ENCODE measurements at places on chromosomes 11 and 22. TPM values are rescaled to one million over a fixed set of nuclear protein-coding genes. Genes with fewer than 3 reads are reported as not detected.

- DNase-seq, result no peak
Measured at GRCh38 chr11:70810133-70810532, 411.8 kb downstream of the CTTN start.

GRCh38 chr22:24532075-24532474, 22.9 kb downstream of the GUCD1 start:
- no peak for DNase-seq

DNA sequence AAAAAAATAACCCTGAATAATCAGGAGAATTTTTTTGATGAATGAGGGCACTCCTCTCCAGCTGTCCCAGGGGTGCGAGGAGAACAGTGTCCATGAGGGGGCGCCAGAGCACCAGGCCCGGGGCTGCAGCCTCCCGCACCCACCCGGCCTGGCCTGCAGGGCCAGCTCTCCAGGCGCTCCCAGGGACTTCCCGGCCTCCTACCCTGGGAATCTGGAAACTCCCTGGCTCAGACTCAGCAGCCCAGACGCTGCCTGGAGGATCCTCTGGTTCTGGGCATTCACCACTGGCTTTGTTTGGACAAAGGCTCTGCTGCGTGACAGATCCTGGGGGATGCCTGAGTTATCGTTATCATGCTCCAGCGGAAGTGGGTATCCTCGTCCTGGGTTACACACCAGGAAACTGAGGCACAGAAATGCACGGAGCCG, 31.0 kb downstream of the MCM5 start:
- peak; percentile 86 for DNase-seq

POTEH gene
- total RNA-seq, result not detected

GRCh38 chr22:29011240-29012100, 50.2 kb downstream of the C22orf31 start:
- DNase-seq, result no peak

DNA sequence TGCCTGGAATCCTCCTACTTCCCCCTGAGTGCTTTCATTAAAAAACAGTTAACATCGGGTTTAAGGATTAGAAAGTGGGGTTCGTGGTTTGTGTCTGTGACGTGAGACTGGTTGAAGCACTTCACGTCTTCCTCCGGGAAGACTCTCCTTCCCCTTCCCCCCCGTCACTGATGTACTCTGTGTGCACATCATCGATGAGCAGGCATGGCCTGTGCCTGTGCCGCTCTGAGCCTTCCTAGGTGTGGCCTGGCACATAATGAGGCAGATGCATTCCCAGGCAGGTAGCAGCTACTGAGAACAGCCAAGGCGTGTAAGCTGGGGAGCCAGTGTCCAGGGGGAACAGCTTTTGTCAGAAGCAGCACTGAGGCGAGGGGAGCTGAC, 93.8 kb downstream of the BCR start:
- no peak for DNase-seq

DNA sequence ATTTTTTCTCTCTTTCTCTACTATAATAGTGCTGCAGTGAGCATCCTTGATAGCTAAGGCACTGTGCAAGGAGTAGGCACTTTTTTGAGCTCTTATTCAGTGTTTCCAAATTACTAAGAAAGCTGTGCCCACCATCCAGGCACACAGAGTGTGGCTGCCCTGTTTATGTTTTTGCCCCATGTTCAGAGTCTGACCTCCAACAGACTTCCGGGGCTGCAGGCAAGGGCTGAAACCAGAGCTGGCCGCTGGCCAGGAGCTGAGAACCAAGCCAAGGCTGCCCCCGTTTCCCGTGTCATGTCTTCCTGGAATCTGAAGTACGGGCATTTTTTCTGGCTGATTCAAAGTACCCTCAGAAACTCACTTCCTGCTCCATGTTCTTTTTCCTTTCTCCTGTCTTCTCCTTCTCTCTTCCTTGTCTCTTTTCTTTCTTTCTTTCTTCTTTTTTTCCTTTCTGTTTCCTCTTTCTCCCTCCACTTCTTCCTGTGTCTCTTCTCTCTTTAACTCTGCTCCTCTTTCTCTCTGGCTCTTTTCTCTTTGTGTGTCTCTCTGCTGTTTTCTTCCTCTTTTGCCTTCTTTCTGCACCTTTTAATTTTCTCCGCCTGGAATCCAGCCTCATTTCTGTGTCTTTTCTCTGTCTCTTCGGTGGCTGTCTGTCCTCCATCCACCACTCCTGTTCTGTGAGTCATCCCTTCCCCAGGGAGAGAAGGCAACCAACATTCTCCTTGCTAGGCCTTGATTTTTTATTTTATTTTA, 17.0 kb upstream of the KCTD14 start:
- DNase-seq, result peak; percentile 89

- no peak for DNase-seq
Measured at GRCh38 chr11:121842192-121842585, 273.8 kb downstream of the BLID start.

GRCh38 chr11:74171630-74171968, 510 bp downstream of the PPME1 start:
- DNase-seq, result no peak

DNA sequence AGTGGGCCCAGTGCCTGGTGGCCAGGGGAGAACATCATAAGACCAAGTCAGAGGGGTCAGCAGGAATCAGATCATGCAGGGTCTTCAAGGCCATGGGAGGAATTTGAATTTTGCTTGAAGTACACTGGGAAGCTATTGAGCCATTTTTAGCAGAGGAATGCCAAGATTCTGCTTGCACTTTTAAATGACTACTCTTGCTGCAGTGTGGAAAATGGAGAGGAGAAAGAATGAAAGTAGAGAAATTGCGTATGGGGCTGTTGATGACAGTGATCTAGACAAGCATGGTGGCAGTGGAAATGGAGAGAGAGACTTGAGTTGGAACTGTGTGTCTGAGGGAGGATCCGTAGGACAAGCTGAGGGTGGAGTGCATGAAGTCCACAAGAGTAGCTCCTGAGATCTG, 128.1 kb downstream of the WNT7B start:
- no peak for DNase-seq

DNA sequence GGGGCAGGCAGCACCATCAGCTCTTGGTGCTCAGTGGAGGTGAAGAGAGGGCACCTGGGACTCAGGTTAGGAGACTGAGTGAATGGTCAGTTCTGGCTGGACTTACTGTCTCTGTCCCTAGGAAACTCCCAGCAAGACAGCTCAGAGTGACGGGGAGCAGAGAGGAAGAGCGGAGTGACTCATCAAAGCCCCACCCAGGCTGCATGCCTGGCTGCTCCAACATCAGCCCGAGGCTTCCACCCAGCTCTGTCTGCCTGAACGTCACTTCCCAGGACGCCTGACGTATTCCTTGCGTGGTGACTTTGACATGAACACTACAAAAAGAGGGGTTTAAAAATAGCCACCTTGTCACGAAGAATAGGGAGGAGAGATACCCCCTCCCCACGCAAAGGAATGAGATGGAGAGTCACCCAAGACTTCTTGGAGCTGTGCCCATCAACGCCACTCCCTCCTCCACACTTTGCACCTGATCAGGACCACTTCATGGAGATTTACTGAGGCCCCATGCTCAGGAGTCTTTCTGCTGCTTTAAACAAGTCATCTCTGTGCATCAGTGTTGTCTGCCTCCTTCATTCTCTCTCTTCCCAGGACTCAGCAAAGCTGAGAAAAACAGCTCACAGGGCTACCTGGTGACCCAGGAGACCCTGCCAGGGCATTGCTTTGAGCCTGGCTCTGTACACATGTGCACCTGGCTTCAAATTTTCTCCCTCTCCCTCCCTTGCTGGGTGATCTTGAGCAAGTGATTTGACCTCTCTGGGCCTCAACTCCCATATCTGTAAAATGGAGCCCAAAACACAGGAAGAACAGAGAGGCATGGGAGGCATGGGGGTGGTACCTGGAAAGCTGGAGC, 83.1 kb downstream of the MN1 start:
- DNase-seq, result peak; percentile 82

ADM2 gene
- 3.4 TPM for total RNA-seq

MS4A1 gene
- not detected for total RNA-seq

DNA sequence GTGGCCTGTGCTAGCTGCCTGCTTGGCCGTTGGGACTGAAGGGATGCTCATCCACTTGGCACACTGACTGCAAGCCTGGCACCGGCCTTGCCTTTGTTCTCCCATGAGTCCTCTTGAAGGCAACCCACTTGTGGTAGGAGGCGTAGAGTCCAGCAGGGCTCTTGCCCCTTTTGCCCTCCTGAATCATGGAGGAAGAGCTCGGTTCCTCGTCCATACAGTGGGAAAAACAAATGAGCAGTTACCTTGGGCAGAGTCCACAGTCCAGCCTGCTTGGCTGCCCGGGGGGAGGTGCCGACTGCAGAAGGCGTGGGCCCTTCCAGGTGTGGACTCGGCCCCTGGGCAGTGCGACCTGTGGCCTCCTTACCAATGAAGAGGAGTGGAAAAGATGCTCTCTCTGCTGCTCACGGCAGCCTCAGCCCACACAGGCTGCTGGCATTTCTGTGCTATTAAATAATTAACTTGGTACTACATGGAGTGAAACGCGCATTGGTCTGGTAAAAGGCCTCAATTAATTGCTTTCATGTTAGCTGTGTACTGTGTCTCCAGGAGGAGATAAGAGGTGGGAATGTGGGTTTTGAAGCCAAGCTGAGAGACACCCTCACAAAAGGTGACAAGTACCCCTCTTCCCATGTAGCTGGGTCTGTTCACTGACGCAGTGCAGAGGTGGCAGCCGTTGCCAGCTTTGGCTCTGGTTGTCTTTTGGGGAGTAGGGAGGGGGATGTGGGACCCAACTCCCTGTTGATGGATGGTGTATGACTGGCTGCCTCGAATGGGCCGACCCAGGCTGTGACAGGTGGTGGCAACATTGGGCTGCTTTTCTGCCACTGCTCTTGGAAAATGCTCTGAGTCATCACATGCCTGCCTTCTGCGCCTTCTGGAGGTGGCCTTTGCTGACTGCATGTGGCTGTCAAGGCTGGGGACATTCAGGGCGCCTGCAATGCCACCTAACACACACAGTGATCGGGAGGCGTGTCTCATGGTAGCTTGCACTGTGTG, 26.8 kb upstream of the B3GAT1 start:
- DNase-seq, result no peak

DNA sequence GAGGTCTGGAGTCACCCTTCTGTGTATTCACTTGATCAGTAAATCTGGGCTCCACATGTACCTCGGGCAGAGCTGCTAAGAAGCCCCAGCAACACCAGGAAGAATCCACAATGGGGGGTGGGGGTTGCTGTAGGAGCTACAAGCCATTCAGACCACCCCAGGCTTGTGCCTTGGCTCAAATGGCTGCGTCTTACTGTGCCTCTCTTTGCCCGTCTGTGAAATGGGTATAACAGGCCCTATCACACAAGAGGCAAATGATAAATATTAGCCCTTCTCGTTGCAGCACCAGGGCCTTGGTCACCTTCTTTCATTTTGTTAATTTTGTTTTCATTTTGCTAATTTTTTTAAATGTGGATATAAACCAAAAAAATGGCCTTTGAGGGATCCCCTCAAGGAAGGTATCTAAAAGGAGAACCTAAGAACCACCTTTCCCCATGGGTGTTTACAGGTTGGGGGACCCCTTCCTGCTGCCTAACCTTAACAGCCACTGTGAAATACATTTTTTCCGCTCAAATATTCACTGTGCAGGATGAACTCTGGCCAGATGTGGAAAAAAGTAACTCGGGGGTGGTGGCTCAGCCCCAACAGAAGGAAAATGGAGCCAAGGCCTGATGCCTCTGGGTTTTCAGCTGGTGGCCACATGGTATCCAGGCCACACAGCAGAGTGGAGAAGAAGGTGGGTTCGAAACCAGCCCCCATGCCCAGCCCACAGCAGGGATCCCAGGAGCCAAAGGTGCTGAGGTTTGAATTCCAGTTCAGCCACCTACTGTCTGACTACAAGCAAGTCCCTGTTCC, 284.0 kb downstream of the MN1 start:
- no peak for DNase-seq

DNA sequence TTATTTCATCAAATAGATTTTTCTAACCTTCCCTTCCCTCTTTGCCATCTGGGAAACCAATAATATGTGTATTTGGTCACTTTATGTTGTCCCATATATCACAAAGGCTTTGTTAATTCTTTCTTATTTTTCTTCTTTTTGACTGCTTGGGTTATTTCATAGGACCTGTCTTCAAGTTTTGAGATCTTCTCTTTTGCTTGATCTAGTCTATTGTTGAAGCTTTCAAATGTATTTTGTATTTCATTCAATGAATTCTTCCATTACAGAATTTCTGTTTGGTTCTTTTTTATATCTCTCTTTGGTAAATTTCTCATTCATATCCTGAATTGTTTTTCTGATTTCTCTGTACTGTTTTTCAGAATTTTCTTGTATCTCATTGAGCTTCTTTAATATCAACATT, 132.1 kb downstream of the FCHSD2 start:
- DNase-seq, result no peak

- no peak for DNase-seq
Measured at GRCh38 chr22:44399906-44400762, 87.4 kb upstream of the SHISAL1 start.

SLC22A6 gene
- total RNA-seq, result not detected

- DNase-seq, result no peak
Measured at GRCh38 chr11:17781221-17781620, 46.6 kb downstream of the KCNC1 start.

GRCh38 chr11:9982796-9983579, 311.0 kb downstream of the SBF2 start:
- DNase-seq, result peak; percentile 30

- no peak for DNase-seq
Measured at GRCh38 chr11:14700593-14700992, 57.0 kb downstream of the PDE3B start.

CLTCL1 gene
- 24.5 TPM for total RNA-seq

GRCh38 chr22:19518635-19519034, 5.6 kb downstream of the CLDN5 start:
- DNase-seq, result no peak

ISX gene
- total RNA-seq, result not detected

DNA sequence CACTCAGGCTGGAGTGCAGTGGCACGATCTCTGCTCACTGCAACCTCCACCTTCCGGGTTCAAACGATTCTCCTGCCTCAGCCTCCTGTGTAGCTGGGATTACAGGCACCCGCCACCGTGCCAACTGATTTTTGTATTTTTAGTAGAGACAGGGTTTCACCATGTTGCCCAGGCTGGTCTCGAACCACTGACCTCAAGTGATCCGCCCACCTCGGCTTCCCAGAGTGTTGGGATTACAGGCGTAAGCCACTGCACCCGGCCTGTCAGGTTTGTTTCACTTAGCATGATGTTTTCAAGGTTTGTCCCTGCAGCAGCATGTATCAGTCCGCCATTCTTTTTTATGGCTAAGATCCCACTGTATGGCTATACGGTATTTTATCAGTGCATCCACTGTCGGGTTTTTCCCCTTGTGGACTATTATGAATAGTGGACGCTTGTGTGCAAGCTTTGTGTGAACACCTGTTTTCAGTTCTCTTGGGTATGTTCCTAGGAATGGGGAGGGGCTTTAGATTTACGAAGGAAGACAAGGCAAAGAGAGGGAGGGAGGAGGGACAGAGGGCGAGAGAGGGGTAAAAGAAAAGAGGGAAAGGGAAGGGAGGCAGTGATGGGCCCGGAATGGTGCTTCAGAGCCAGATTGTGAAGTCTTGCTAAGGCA, 13.9 kb upstream of the CDC42EP2 start:
- no peak for DNase-seq

DNA sequence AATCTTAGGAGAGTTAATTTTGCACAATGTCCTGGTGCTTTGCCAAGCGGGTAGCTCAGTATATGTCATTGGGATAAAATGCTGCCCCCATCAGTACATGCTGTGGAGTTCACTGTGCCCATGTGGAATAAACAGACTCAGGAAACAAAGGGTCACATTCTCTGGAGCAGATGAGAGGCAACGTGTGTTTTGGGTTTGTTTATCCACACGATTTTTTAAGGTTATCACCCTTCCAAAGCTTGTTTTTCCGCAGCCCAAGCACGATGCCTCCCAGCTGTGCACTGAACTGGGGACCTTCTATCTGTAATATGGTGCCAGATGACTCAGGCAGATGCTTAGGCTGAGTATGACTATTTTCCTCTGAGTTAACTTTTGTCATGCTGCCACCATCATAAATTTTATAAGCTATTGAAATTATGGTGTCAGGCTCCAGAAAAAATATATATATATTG, 6.5 kb downstream of the OR4D6 start:
- no peak for DNase-seq

Measured in renal cortical epithelial cell (primary cell).